Endothelial cell (in vitro differentiated cells): ENCODE measurements at places on chromosomes 16 and 17.

DNA sequence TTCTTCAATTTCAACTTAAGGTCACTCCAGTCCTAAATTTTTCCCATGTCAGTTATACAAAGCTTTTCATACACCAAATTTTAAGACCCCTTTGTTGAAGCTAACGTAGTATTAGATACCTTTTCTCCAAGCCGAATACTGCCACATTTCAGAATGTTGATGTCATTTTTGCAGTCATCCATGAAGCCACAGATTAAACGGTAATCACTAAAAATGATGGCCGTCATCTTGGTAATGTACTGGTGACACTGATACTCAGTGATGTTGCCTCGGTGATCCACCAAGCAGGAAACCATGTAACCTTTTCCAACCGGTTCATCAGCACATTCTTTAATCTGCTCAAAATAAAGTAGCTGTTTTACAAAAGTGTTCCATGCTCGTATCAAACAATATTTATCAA is 82.1 kb upstream of the CLEC18B start:
- DNase-seq, result no peak

- DNase-seq, result peak; percentile 23
These were observed 474 bp downstream of the CLN3 start for GRCh38 chr16:28491230-28491969.

GRCh38 chr17:19508577-19508867 is 25.1 kb upstream of the SLC47A1 start:
- no peak for DNase-seq

DNA sequence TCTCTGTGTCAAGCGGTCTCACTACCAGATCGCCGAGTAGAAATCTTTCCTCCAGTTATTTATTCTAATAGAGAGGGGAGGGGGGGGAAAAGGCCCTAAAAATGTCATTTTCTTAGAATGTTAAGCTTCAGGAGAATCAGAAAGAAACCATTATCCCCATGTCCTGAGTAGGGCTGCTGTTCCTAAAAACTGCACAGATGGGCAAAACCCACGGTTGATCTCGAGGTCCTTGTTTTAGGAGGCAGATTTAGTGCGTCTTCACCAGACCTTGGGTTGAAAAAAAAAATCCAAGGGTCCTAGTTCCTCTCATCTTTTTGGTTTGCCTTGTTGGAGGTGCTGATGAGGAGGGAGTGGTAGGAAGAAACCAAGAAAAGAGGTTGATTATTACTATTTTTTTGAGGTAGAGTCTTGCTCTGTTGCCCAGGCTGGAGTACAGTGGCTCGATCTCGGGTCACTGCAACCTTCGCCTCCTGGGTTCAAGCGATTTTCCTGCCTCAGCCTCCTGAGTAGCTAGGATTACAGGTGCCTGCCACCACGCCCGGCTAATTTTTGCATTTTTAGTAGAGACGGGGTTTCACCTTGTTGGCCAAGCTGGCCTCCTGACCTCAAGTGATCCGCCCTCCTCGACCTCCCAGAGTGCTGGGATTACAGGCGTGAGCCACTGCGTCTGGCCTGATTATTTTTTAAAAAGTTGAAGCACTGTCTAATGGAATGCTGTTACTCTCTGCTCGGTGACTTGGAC is 1.4 kb downstream of the CBFB start:
- DNase-seq, result no peak

- no peak for DNase-seq
These were observed 26.8 kb downstream of the ITGAM start for GRCh38 chr16:31286421-31287032.

DNA sequence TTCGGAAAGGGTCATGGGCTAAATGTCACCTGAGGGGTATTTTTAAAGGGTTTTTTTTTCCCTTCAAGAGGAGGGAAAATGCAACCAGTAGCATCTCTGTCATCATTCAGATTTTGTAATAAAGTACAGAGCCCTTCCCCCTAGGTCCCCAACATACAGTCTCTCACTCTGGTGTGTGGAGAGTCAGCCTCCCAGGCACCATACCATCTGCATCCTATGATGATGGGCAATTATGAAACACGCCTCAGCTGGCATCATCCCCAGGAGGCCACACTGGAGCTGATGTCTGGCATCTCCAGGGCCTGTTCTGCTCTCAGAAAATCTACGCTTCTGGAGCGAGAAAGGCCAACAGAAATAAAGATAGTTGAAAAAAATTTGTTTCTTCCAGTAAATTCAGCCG is 32.0 kb downstream of the TBX4 start:
- no peak for DNase-seq

DNA sequence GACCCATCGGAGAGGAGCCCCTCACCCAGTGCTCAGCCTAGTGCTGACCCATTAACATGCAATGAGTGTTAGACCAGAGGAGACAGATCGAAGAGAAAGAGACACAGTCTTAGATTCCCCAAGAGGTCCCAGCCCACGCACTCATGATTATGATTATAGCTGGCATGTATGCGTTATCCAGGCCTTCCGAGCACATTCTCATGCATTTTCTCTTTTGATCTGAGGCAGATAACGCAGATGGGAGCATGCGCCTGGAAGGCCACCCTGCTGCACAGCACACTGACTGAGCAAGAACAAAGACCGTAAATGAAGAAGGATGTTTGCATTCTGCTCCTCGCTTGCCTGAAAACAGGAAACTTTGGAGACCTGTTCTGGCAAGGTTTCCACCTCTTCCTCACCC is 232.7 kb downstream of the SOX9 start:
- no peak for DNase-seq

DNA sequence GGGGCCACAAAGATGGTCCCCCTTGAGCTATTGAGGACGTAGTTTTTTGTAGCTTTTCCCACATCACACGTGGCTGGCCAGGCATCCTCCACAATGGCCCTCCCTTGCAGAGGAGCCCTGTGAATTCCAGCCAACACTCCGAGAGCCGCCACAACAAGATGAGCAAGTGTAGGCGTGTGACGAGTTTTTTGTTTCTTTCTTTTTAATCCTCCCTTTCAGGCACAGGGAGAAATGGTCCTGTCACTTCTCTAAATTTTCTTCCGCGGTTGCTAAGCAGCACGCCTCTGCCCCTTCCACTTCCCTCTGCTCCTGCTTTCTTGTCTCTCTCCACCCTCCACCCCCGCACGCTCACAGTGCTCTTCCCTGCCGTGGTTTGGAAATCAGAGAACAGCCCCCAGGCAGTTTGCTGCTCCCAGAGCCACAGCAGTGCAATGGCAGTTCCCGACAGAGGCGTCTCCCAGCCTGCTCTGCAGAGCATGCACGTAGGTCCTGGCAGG is 68.0 kb upstream of the MRTFB start:
- DNase-seq, result peak; percentile 33

DNA sequence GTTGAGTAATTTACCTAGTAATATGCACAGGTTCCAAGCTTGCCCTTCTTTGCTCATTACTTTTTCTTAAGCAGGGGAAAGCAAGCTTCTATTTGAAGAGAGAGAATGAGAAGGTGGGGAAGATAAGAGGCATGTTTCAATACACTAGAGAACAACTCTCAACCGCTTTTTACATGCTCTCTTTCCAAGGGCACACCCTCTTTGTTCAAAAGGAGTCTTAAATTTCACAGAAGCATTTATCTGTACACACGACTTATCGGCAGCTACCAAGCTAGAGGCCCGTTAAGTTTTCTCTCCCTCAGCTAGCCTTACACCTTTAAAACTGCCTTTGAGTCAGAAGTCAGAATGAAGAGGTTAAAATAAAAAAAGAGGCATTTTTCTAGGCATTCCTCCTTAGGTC is 79.6 kb downstream of the STH start:
- DNase-seq, result no peak

- DNase-seq, result no peak
These were observed 15.6 kb upstream of the LITAF start for GRCh38 chr16:11602321-11602720.

GRCh38 chr16:67953641-67954375 is 9.9 kb upstream of the LCAT start:
- no peak for DNase-seq

GRCh38 chr17:82152114-82152513 is 54.1 kb upstream of the FASN start:
- DNase-seq, result no peak

GRCh38 chr16:50991006-50991405 is 160.1 kb downstream of the SALL1 start:
- DNase-seq, result no peak

GRCh38 chr17:15453782-15454181 is 13.6 kb downstream of the CDRT4 start:
- DNase-seq, result no peak

DNA sequence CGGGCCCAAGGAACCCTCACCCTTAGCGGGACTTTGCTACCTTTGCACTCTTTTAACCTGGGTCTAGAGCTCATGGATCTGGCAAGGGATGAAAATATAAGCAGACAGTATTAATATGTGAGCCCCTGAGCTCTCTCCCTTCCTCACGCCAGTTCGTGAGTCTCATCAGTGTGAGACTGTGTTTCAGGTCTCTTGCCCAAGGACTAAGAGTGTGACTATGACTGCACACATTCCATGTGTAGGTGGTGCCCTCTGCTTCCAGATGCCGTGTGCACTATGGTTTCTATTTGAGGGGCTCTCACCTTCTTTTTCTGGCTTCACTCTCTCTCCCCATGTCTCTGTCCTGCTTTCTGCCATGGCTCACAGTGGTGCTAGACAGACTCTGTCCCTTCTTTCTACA is 40.5 kb downstream of the DHRS7B start:
- no peak for DNase-seq

DNA sequence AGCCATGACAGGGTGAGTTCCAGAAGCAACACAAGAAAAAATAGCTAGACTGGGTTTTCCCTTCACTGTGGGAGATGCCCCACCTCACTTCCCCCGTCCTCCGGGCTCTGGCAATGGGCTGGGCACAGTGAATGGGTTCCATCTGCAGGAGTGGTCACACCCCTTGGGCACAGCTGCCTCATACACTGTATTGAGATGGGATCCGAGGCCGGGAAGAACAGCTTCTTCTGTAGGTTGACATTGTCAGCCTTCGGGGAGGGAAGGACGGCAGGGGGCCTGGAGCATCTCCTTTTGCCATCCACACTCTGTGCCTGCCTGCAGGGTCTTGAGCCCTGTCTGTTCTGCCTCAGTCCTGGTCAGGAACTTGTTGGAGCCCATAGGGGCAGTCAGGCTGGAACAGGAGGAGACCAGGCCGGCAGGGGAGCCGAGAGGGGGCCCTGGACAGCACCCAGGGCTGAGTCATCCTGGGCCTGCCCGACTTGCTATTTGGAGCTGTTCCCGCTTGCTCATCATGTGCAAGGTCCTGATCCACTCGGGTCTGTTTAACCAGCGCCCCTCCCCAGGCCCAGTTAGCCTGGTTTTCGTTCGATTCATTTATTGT is 286.7 kb downstream of the SEC14L1 start:
- DNase-seq, result no peak

DNA sequence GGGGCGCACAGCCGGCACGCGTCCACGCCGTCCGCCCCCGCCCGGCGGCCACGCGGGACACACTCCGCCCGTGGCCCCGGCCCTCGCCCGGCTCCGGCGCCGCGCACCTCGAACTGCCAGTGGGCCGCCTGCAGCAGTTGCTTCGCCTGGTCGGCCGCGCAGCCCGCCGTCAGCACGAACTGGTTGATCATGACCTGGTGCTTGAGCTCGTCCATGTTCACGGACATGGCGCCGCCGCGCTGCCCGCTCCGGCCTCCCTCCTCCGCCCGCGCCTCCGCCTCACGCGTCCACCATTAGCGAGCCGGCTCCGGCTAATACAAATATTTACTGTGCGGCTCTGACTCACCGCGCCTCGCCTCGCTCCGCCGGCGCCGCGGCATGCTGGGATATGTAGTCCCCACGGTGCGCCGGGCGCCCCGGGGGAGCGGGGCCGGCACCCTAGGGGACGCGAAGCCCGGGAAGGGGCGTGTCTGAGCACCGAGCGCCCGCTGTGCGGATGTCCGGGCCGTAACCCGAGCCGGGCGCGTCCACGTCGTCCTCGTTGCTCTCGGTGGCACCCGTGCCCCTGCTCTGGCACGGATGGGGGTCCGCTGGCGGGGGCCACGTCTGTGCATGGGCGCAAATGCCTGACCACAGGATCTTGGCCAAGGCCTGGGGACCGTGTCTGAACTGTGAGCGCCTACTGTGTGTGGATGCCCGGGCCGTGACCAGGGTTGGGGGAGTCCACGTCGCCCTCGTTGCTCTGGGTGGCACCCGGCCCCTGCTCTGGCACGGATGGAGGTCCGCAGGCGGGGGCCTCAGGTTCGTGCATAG is at the start of gene UBALD1:
UBALD1 (minus strand) TSS at position 318 of the 813 bp plus-strand sequence; CDS start at position 227, 91 bp downstream.
- DNase-seq, result peak; percentile 77

DNA sequence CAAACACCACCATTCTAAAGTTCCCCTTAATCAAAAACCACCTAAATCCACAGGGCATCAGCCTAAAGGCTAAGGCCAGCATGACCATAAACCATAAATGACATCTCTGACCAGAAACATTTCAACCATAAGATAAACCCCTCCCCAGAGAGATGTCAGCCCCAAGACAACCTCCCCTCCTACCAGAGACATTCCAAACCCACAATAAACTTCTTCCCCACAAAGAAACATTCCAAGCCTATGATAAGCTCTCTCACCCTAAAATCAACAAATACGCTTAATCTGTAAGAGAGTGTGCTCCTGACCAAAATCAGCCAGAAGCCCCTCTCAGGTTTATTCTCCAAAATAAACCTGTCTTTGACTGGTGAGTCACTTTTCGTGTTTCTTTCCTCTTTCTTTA is 54.8 kb downstream of the SLFN5 start:
- DNase-seq, result no peak

DNA sequence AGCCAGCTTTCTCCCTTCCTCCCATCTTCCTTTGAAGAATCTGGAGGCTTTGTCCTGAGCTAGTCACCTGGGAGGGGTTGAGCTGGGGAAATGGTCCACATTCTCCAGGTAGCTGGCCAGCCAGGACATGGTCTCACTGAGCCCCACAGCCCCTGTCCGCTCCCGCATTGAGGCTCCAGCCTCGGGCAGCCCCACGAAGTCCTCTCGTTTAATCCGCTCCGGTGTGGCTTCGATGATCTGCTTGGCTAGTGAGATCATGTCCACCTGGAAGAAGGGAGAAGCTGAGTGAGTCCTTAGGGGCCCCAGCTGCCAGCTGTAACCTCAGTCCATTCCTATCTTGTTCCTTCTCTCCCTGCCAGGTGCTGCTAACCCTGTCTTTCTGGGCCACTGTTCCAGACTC is 2.7 kb upstream of the SPAG7 start:
- DNase-seq, result no peak
